ENCODE measurements at places on chromosomes 4 and X.

DNA sequence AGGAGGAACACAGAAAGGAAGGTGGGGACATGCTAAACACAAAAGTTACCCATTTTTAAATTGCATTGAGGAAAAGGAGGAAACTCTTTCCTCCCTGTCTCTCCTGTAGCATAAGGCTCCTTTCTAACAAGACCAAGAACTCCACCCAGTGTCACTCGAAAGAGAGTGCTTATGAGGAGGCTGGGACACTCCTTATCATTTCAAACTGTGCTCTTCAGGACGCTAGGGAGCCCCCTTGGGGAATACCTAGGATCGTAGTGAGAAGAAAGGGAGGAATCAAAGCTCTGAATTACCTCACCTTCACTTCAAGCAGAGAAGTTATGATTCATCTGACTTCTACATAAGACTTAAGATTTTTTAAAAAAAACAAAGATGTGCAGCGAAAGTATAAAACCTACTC, 65.5 kb downstream of the F9 start:
- no peaks in the 10 kb centered on the region for H3K27me3 ChIP-seq
- DNase-seq, result no peak
- H3K27ac ChIP-seq, result no peak overlapping the region

DNA sequence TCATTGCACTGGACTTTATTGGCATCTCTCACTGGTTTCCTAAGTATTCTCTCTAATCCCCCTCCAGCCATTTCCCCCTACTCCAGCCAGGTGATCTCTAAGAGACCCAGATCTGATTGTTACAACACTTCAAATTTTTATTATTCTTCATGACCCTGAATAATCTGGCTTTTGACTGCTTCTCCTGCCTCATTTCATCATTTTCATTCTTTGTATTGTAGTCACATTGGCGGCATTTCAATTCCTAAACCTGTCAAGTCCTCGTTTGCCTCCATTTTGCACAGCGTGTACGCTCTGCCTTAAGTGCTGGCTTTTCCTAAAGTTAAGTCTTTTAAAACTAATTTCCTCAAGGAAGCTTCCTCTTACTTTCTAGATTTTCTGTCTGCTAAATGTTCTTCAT, 31.6 kb downstream of the UBE2K start:
- no peak overlapping the region for H3K4me3 ChIP-seq
- no peak overlapping the region for H3K27ac ChIP-seq
- no peaks in the 10 kb centered on the region for H3K4me1 ChIP-seq
- H3K36me3 ChIP-seq, result no peaks in the 10 kb centered on the region
- H3K27me3 ChIP-seq, result no peaks in the 10 kb centered on the region

- H3K27me3 ChIP-seq, result no peaks in the 10 kb centered on the region
- H3K27ac ChIP-seq, result no peak overlapping the region
- DNase-seq, result no peak
These were observed 100.0 kb downstream of the NR3C2 start for GRCh38 chr4:148341980-148342800.

GRCh38 chr4:82643994-82644733, 82.4 kb upstream of the TMEM150C start:
- H3K4me1 ChIP-seq, result no peaks in the 10 kb centered on the region
- no peaks in the 10 kb centered on the region for H3K27me3 ChIP-seq
- H3K4me3 ChIP-seq, result no peak overlapping the region
- no peak overlapping the region for H3K27ac ChIP-seq
- no peaks in the 10 kb centered on the region for H3K36me3 ChIP-seq

DNA sequence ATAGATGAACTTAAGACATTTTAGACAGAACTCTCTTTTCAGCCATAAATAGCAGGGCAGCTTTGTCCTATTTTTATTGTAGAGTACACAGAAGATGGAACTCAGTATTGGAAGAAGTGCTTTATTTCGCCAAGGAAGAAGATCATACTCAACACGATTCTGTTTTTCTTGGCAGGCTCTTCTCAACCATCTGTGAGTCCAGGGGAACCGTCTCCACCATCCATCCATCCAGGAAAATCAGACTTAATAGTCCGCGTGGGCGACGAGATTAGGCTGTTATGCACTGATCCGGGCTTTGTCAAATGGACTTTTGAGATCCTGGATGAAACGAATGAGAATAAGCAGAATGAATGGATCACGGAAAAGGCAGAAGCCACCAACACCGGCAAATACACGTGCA, 37.6 kb downstream of the KIT start:
- H3K36me3 ChIP-seq, result no peaks in the 10 kb centered on the region
- DNase-seq, result no peak
- H3K4me3 ChIP-seq, result no peak overlapping the region
- no peaks in the 10 kb centered on the region for H3K4me1 ChIP-seq
- H3K27ac ChIP-seq, result no peak overlapping the region
- H3K27me3 ChIP-seq, result no peaks in the 10 kb centered on the region

- no peak for DNase-seq
- H3K36me3 ChIP-seq, result no peaks in the 10 kb centered on the region
- H3K4me1 ChIP-seq, result no peaks in the 10 kb centered on the region
- H3K4me3 ChIP-seq, result no peak overlapping the region
- H3K27me3 ChIP-seq, result no peaks in the 10 kb centered on the region
These were observed 24.4 kb downstream of the ADGRL3 start for GRCh38 chr4:61224573-61224972.

DNA sequence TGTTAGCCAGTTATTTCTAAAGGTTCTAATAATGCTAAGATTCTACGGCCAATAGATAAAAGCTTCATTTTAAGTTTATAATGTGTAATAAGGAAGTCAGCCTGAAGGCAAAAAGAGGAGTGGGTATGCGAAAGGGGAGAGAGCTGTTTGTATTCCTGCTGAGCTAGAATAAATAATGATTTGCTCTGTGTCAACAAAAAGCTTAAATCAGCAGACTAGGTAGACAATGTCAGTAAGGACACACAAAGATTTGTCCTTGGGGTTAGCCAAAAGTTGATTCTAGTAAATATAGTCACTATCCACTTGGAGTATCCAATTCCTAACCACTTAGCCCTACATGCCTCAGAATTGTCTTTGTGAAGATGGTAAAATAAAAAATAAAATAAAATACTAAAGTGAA, 90.3 kb upstream of the GRIA3 start:
- no peak overlapping the region for H3K4me3 ChIP-seq
- no peaks in the 10 kb centered on the region for H3K4me1 ChIP-seq
- DNase-seq, result no peak
- no peak overlapping the region for H3K27ac ChIP-seq
- H3K27me3 ChIP-seq, result no peaks in the 10 kb centered on the region
- no peaks in the 10 kb centered on the region for H3K36me3 ChIP-seq

DNA sequence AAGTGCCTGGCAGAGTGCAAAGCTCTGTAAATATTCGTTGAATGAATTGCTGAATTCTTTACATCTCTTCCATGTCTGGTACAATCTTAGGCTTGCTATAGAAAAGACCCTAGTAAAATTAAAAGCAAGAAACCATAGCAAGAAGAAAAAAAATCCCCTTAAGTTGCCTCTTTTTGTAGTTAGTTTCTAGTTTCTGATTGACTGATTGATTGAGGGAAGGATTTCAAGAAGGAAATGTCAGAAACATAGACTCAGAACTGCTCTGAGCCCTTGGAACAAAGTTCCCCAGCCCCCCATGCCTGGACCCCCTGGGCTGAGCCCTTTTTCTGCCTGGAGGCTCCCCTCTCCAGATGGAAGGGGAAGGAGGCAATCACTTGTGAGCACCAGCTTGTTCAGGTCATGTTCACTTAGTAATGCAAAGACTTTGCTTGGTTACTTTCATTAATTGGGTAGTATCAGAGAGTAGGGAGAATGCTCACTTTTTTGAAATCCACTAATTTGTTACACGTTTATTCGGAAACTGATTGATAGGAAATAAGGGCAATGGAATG, 35.6 kb downstream of the DAPP1 start:
- DNase-seq, result no peak
- no peak overlapping the region for H3K27ac ChIP-seq
- no peaks in the 10 kb centered on the region for H3K36me3 ChIP-seq
- H3K4me1 ChIP-seq, result no peaks in the 10 kb centered on the region
- no peaks in the 10 kb centered on the region for H3K27me3 ChIP-seq

DNA sequence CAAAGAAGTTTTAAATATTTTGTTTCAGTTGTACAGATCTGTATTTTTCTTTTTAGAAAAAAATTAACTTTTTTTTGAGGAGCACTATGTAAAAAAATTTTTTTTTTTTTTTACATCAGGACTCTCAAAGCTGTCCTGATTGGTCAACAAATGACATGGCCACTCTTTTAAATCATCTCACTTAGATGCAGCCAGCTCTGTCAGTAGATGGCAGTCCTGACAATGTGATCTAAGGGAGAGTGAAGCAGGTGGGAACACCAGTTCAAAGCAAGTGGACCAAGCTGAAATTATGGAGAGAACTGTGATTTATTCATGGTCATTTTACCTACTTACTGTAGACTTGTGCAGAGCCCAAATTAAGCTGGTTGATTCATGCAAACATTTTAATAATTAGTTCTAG, 174.7 kb upstream of the GPRIN3 start:
- DNase-seq, result no peak
- H3K36me3 ChIP-seq, result no peaks in the 10 kb centered on the region
- no peak overlapping the region for H3K27ac ChIP-seq
- no peak overlapping the region for H3K4me3 ChIP-seq
- no peaks in the 10 kb centered on the region for H3K27me3 ChIP-seq
- H3K4me1 ChIP-seq, result no peaks in the 10 kb centered on the region

DNA sequence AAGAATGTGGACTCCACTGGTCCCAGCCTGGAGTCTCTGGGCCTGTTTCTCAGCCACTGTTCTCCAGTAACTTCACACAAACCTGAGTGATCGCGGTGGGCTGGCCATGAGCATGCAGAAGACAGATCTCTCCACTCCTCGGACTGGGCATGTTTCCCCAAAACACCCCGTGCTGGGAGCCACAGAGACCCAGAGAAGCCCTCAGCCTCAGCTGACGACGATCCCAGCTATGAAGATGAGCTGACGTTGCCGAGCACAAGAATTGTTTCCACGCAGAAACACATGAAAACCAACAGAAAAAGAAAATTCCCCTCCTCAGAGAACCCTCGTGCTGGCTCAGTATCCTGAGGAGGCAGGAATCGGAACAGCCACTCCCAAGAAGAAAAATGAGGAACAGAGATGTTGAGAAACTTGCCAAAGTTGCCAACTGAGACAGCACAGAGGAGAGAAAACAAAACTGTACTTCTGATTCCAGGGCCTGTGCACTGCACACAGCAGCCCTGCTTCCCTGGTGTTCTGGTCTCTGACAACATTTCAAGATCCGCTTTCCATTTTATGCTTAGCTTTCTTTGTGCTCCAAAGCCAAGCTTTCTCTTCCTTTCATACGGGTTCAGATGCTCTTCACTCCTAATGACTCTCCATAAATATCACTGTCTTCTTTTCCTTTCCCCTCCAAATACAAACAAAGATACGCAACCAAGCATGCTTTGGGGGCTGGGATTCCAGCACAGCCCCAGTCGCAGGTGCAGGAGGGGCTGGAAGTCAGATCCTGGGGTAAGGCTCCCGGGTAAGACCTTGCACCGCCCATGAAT, 81.4 kb downstream of the IRF2 start:
- no peak overlapping the region for H3K4me3 ChIP-seq
- H3K4me1 ChIP-seq, result no peaks in the 10 kb centered on the region
- no peaks in the 10 kb centered on the region for H3K27me3 ChIP-seq
- no peak for DNase-seq
- no peak overlapping the region for H3K27ac ChIP-seq

GRCh38 chr4:24988776-24989175, 42.0 kb downstream of the LGI2 start:
- no peak for DNase-seq
- no peak overlapping the region for H3K27ac ChIP-seq
- H3K36me3 ChIP-seq, result no peaks in the 10 kb centered on the region

DNA sequence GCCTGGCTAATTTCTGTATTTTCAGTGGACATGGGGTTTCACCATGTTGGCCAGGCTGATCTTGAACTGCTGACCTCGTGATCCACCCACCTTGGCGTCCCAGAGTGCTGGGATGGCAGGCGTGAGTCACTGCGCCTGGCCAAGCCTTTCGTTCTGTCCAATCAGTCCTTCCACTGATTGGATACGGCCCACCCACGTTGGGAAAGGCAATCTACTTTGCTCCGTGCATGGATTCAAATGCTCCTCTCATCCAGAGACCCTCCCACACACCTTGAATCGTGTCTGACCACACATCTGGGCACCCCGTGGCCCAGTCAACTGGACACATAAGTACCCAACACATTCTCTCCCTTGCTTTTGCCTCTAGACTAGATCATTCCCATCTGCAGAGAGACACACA, 74.9 kb downstream of the CRLF2 start:
- no peaks in the 10 kb centered on the region for H3K36me3 ChIP-seq
- DNase-seq, result no peak
- no peaks in the 10 kb centered on the region for H3K27me3 ChIP-seq
- no peaks in the 10 kb centered on the region for H3K4me1 ChIP-seq
- no peak overlapping the region for H3K4me3 ChIP-seq

DNA sequence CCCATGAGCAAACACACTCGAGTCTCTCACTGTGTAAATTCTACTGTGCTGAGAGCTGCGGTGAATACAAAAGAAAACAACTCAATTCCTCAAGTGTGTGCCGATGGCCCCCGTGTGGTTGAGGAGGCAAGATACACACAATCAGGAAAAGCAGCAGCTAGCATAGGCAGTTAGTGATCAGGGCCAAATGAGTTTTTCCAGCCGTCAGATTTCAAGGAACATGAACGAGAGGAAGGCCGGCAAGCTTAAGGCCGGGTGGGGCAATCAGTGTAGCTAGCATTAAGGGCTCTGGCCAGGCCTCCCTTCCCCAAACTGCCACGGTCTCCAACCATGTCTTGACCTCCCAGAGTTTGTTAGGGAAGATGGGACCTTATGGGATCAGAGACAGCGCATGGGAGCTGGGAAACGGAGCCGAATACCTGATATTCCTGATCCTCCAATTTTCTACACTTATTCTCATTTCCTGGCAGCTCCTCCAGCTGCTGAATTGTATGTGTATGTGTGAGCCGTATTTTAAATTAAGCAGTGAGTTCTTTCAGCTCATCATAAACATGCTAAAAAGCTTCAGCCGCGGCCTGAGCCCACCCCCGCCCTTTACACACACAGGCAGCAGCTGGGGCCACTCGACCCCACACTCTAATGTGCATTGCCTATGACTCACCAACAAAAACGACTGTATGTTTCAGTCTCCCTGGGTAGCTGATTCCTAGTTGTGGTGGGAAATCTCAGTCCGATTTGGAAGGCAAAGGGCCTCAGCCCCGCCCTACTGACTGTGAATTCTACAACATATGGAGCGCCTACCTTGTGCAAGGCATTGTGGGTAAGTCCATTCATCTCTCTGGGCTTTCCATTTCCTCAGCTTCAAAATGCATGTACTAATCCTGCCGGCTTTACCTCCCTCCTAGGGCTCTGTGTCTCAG, 59.9 kb downstream of the RTL9 start:
- H3K36me3 ChIP-seq, result no peaks in the 10 kb centered on the region
- no peak overlapping the region for H3K4me3 ChIP-seq
- H3K4me1 ChIP-seq, result no peaks in the 10 kb centered on the region
- no peak overlapping the region for H3K27ac ChIP-seq

DNA sequence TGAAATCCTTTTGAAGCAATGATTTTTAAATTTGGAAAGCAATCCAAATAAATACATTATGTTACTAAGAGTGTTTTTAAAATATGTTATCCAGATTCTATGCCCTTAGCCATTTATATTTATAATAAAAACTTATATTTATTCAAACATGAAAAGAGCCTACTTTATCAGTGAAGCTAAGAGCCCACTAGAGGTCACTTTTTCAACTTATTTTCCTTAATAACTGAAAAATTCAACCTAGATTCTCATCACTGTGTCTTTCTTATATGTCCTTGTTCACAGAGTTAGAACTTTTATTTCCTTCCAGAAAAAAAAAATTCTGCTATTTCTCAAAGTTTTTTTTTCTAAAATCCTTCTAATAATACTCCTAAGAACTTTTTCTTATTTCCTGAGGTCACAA, 23.9 kb downstream of the PRDM8 start:
- H3K4me1 ChIP-seq, result no peaks in the 10 kb centered on the region
- no peaks in the 10 kb centered on the region for H3K27me3 ChIP-seq
- H3K4me3 ChIP-seq, result no peak overlapping the region
- no peaks in the 10 kb centered on the region for H3K36me3 ChIP-seq

- no peak overlapping the region for H3K27ac ChIP-seq
- no peaks in the 10 kb centered on the region for H3K27me3 ChIP-seq
- no peak overlapping the region for H3K4me3 ChIP-seq
- H3K4me1 ChIP-seq, result no peaks in the 10 kb centered on the region
These were observed 1840.1 kb downstream of the PCDH7 start for GRCh38 chr4:32560306-32560705.

Data from Panc1 (cell line).